ENCODE measurements at places on chromosomes 2 and 18. TPM values are rescaled to one million over a fixed set of nuclear protein-coding genes. Genes with fewer than 3 reads are reported as not detected.

ABCG5 gene
- not detected for total RNA-seq

CHST9 gene
- not detected for total RNA-seq

BMP10 gene
- not detected for total RNA-seq

GCFC2 gene
- 28.4 TPM for total RNA-seq

KIAA2012 gene
- 0.03 TPM for total RNA-seq

FHOD3 gene
- 0.53 TPM for total RNA-seq

SPR gene
- total RNA-seq = 35.8 TPM

DNA sequence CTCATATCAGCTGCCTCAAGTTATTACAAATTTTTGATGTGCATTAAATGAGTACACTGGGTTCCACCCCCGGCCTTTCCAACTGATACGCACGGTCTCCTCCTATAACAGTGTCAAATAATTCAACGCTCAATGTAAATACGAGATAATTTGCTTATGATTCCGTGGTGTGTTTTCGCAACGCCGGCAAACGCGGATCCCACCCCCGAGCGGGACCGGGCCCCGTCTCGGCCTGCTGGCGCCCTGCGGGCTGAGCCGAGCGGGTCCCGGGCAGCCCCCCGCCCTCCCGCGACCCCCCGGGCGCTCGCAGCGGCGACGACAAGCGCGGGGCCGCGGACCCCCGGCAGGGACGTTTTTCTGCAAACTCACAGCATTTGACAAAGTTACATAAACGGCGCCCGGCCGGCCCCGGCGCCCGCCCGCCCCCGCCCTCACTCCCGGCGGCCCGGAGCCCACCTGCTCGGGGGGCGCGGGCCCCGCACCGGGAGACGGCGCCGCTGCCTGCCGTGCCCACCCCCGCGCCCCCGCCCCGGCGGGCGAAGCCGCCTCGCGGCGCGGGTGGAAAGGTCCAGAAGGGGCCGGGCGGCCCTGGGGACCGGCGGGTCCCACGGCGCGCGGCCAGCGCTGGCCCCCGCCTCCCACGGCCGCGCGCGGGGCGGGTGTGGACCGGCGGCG, 762 bp downstream of the HDAC4 start:
- H3K4me3 ChIP-seq = peak overlapping the region; percentile 87
- no peaks in the 10 kb centered on the region for H3K27me3 ChIP-seq
- H3K36me3 ChIP-seq = peaks cover 7% of the 10 kb centered on the region
- H3K4me1 ChIP-seq = peaks cover 15% of the 10 kb centered on the region
- no peak for DNase-seq
- H3K27ac ChIP-seq = no peak overlapping the region

DNA sequence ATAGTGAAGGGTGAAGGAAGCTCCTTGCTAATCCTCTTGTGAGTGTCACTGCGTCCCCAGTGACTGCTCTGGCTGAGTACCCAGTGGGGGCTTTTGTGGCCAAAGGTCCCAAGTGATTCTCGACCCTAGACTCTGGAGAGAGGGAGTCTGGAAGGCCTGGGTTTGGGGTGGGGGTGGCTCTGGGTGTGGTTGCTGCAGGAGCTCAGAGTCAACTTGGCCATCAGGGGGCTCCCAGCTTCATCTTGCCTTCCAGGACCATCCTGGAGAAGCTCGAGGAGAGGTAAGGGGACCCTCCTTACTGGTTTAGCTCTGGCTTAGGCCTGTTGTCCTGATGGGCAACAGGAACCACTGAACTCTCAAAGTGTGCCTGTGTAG, 592 bp downstream of the PSD4 start:
- H3K4me1 ChIP-seq = no peaks in the 10 kb centered on the region
- no peaks in the 10 kb centered on the region for H3K36me3 ChIP-seq
- H3K4me3 ChIP-seq = no peak overlapping the region
- H3K27me3 ChIP-seq = no peaks in the 10 kb centered on the region

DNA sequence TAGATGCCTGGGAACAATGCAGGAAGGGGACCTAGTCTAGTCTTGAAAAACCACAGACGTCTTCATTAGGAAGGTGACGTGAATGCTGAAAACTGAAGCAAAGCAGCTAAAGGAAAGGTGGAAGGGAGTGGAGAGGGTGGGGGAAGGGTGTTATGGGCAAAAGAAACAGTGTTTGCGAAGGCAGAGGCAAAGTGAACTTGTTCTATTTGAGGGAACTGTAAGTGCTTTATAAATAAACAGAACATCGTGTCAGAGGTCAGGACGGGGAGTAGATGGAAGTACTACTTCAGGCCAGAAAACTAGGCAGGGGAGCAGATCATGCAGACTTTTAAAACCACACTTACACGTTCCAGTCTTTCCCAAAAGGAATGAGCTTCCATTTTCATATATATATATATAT, 57.8 kb downstream of the FASTKD2 start:
- H3K27ac ChIP-seq = no peak overlapping the region
- no peaks in the 10 kb centered on the region for H3K36me3 ChIP-seq
- DNase-seq = no peak
- no peaks in the 10 kb centered on the region for H3K4me1 ChIP-seq
- no peaks in the 10 kb centered on the region for H3K27me3 ChIP-seq

GRCh38 chr2:16687222-16687621, 21.6 kb upstream of the CYRIA start:
- H3K4me1 ChIP-seq = no peaks in the 10 kb centered on the region
- no peak for DNase-seq
- no peak overlapping the region for H3K4me3 ChIP-seq
- no peak overlapping the region for H3K27ac ChIP-seq
- no peaks in the 10 kb centered on the region for H3K36me3 ChIP-seq
- H3K27me3 ChIP-seq = peaks cover 18% of the 10 kb centered on the region

GRCh38 chr2:172554352-172555271, 1.3 kb upstream of the PDK1 start:
- H3K4me1 ChIP-seq = peaks cover 24% of the 10 kb centered on the region
- H3K27ac ChIP-seq = 0 out of 2 replicates have a peak overlapping the region, but pooled peaks have one; percentile 57
- H3K4me3 ChIP-seq = peak overlapping the region; percentile 83

DNA sequence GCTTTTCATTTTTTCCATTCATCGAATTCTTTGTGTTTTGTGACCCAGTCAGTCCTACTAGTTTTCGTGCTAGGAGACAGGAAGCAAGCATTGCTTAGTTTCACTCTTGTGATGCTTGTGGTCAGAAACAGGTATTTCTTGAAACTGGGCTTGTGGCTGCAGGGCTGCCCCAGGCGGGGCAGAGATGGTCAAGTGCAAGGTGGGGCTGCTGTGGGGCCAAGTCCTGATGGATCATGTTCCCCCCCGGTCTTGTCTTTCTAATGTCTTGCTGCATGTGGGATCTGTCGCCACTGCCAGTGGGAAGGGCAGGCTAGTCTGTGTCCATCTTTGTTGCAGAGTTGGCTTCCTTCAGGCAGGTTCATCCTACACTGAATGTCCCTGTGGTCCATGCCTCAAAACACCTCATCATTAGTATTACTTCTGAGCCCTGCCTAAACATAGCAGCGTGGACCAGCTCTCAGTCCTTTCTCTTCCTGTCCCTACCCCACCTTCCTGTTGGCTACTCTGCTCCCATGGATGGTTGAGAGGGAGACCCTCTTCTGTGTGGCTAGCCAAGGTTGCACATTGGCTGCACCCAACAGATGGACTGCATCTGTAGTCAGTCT, 38.7 kb downstream of the INPP4A start:
- H3K36me3 ChIP-seq = no peaks in the 10 kb centered on the region
- no peaks in the 10 kb centered on the region for H3K4me1 ChIP-seq
- H3K27ac ChIP-seq = no peak overlapping the region
- H3K4me3 ChIP-seq = no peak overlapping the region
- no peak for DNase-seq

DNA sequence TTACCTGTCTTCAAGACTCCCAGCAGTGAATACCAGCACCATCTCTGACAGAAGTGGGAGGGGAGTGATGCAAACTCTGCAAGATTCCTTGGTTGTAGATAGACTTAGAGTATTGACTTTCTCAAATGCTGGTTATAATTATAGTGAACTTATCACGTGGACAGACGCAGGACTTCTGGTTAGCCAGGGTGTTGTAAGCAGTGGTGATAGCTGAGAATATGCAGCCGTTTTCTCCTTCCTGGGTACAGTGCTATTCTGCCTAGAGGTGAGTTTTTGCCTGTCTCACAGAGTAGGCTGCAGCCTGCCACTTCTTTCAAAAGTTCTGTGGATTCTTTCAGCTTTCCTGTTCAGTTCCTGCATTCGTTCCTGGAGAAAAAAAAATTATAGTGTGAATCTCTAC, 733 bp upstream of the CXCR2 start:
- H3K36me3 ChIP-seq = no peaks in the 10 kb centered on the region
- H3K4me3 ChIP-seq = no peak overlapping the region

GRCh38 chr2:73255907-73256617, 22.0 kb downstream of the CCT7 start:
- no peak overlapping the region for H3K27ac ChIP-seq
- H3K27me3 ChIP-seq = no peaks in the 10 kb centered on the region
- no peak for DNase-seq
- H3K4me3 ChIP-seq = no peak overlapping the region
- H3K4me1 ChIP-seq = no peaks in the 10 kb centered on the region

GRCh38 chr2:157255746-157256145, 1.8 kb upstream of the GALNT5 start:
- no peak for DNase-seq
- H3K4me1 ChIP-seq = peaks cover 12% of the 10 kb centered on the region
- no peaks in the 10 kb centered on the region for H3K36me3 ChIP-seq

GRCh38 chr2:216081012-216081411, 597 bp downstream of the PECR start:
- H3K27me3 ChIP-seq = peaks cover 3% of the 10 kb centered on the region
- peak overlapping the region; percentile 48 for H3K4me3 ChIP-seq
- H3K36me3 ChIP-seq = no peaks in the 10 kb centered on the region
- H3K27ac ChIP-seq = no peak overlapping the region

DNA sequence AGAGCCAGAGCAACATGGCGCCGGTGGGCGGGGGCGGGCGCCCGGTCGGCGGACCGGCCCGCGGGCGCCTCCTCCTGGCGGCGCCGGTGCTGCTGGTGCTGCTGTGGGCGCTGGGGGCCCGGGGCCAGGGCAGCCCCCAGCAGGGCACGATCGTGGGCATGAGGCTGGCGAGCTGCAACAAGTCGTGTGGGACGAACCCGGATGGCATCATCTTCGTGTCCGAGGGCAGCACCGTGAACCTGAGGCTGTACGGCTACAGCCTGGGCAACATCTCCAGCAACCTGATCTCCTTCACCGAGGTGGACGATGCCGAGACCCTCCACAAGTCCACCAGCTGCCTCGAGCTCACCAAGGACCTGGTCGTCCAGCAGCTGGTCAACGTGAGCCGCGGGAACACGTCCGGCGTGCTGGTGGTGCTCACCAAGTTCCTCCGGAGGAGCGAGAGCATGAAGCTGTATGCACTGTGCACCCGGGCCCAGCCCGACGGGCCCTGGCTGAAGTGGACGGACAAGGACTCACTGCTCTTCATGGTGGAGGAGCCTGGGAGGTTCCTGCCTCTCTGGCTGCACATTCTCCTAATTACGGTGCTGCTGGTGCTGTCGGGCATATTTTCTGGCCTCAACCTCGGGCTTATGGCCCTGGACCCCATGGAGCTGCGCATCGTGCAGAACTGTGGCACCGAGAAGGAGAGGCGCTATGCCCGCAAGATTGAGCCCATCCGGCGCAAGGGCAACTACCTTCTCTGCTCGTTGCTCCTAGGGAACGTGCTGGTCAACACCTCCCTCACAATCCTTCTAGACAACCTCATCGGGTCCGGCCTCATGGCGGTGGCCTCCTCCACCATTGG, 507 bp downstream of the CNNM4 start:
- H3K27ac ChIP-seq = no peak overlapping the region
- 0 out of 2 replicates have a peak, but pooled peaks cover 3% of the 10 kb centered on the region for H3K36me3 ChIP-seq
- peaks cover 37% of the 10 kb centered on the region for H3K4me1 ChIP-seq
- peak overlapping the region; percentile 63 for H3K4me3 ChIP-seq
- DNase-seq = no peak

DNA sequence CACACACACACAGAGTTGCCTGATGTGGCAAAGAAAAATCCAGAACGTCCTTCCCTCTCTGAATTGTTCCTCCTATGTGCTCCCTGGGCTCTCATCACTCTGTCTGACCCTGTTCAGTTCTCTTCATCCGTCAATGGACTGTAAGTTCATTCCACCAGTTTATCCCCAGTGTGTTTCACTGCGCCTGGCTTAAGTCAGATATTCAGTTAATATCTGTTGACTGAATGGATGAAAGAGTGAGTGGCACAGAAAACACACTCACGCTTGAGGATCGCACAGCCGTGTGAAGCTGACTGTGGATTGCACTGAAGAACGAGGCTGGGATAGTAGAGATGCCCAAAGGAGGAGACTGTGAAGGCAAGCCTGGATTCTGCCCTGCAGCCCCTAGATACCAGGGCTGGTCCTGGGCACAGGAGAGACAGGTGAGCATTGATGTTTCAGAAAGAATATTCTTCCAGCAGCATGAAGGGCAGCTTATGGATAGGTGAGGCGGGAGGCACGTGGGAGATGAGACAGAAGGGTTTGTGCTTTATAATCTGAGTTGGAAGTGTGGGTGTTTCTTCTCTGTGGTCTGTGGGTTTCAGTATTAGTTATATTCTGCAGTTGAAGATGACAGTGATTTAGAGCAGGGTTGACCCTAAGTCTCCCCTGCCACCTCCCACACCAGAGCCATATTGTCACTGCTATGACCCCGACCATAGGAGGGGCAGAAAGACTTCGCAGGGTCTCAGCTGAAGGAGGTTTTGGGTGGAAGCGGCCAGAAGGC, 129.9 kb downstream of the SOCS6 start:
- no peak overlapping the region for H3K27ac ChIP-seq
- H3K4me1 ChIP-seq = peaks cover 42% of the 10 kb centered on the region
- no peaks in the 10 kb centered on the region for H3K36me3 ChIP-seq
- H3K4me3 ChIP-seq = no peak overlapping the region
- H3K27me3 ChIP-seq = no peaks in the 10 kb centered on the region

DNA sequence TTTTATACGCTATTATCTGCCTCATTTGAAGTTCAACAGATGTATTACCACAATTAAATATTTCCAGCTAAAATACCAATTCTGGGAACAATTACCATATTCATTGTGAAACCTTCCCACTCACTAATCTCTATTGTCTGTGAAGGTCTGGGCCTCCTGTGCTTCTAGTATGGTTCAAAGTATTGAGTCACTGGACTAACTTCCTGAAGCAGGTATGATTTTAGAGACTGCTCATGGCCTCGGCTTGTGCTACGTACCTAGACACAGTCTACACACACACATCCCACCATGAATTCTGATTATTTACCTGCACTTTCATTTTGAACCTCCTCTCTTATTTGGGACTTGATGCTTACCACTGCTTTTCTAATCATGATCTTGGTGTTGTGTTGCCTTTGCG, 180.7 kb upstream of the EPHA4 start:
- no peak overlapping the region for H3K27ac ChIP-seq
- no peaks in the 10 kb centered on the region for H3K36me3 ChIP-seq
- DNase-seq = no peak
- no peak overlapping the region for H3K4me3 ChIP-seq

DNA sequence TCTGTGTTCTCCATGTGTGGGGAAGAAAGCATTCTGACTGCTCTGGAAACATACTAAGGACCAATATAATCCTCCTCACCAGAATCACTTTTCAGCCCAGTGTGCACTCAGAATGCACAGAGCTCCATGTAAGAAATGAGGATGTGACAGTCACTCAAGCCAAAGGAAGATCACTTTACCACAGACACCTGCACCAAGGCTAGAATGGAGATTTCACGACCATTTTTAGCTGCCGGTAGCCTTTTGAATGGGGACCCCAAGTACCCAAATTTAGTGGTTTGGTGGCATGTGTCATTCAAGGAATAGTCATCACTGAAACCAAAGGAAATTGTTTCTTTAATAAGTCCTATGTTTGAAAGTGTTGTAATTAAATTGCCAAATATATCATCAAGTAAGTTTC, 613.2 kb upstream of the ACVR2A start:
- no peaks in the 10 kb centered on the region for H3K4me1 ChIP-seq
- H3K27me3 ChIP-seq = no peaks in the 10 kb centered on the region
- no peak for DNase-seq
- H3K36me3 ChIP-seq = no peaks in the 10 kb centered on the region
- H3K4me3 ChIP-seq = no peak overlapping the region
- H3K27ac ChIP-seq = no peak overlapping the region
